ENCODE measurements at places on chromosomes 13 and 19. TPM values are rescaled to one million over a fixed set of nuclear protein-coding genes. Genes with fewer than 3 reads are reported as not detected.

GRCh38 chr13:39663958-39664357, 8.5 kb downstream of the COG6 start:
- DNase-seq, result no peak

GRCh38 chr19:39845172-39845571, 1.0 kb downstream of the FBL start:
- DNase-seq, result peak; percentile 19

DNA sequence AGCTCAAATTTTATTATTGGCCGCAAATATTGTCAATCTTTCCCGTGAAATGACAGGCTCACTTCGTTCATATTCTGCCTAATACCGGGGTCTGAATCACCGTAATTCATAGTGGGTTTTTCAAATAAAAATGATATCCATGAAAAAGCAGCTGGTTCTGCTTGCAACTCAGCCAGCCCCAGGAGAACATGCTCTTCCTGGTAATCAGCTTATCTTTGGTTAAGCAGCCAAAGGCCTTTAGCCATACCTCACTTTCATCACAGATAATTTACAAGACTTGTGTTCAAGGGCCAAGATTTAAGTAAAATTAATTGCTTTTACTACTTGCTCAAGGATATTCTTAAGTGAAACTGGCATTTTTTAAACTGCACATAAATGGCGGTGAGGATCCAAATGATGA, 22.5 kb downstream of the RNASEH2B start:
- DNase-seq, result no peak

The CEACAM4 gene
- not detected for total RNA-seq

Measured in activated CD8-positive, alpha-beta T cell treated with anti-CD3 and anti-CD28 coated beads for 36 hours (primary cell).